Stimulated activated CD4-positive, alpha-beta T cell treated with anti-CD3 and anti-CD28 coated beads, Interleukin-2, amount 100 ng/mL, for 24 hours (primary cell): ENCODE measurements at places on chromosomes 11 and 22.

DNA sequence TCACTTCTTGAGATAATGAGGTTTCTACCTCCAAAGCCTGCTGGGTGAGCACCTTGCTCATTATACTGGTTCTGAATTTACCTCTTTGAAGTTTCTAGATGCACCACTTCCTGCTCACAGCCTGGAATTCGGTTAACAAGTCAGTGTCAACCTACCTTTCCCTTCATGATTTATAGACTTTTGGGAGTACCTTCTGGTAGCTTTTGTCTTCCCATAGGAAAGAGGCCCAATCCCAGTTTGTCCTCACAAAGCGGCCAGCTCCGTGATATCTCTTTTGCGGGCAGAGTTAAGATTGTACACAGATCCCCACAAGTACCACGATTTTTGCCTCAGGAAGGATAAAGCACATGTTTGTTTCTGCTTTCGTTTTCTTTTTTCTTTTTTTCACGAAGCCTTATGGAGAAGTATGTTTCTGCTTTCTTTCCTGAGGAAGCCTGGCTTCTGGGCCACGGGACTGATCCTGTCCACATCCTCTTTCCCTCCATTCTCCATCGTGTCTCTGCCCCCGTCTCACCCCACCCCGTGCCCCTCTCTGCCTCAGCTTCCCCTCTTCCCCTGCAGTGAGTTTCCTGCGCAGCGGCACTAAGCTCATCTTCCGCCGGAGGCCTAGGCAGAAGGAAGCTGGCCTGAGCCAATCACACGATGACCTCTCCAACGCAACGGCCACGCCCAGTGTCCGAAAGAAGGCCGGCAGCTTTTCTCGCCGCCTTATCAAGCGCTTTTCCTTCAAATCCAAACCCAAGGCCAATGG, 5.7 kb upstream of the HINFP start:
- DNase-seq: no peak

DNA sequence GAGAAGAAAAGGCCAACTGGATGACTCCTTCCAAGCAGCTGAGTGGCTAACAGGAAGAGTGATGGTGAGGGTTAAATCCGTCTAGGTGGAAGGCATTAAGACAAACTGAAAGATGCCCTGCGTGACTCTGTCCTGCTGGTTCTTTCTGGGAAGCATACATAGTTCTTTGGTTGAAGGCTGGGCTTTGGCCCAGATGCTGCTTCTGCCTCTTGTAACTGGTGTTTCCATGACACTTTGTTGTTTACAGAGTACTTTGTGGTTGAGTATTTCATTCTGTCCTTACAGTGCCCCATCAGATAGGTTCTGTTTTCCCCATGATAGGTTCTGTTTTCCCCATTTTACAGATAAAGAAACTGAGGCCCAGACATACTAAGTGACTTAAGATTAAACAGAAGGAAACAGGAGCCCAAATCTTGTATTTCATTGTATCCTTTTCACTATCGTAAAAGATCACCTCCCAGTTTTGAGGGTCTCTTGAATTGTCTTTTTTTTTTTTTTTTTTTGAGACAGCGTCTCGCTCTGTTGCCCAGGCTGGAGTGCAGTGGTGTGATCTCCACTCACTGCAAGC, 124.3 kb upstream of the RASSF10 start:
- DNase-seq: no peak

GRCh38 chr22:30856741-30857502, 111.7 kb downstream of the MORC2 start:
- no peak for DNase-seq

- no peak for DNase-seq
Observed at GRCh38 chr22:20271114-20271994, 3.2 kb upstream of the RTN4R start.

GRCh38 chr22:44884968-44885805, 124.6 kb downstream of the PHF21B start:
- no peak for DNase-seq

DNA sequence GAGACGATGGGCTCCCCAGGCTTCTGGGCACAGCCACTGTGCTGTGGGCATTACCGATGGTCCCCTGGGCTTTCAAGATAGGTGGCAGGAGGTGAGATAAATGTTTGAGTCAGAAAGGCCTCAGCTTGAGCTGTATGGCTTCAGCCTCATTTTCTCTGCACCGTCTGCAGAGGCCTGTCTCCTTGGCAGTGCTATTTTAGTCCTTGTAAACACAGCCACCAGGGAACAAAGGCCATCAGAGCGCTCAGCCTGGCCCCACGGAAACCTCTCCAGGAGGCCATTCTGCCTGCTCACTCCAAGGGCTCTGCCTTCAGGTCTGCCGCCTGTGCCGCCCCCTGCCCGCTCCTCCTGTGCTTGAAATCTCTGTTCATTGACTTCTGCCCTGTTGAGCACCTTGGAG, 1424.9 kb downstream of the TBC1D22A start:
- no peak for DNase-seq

GRCh38 chr11:62514151-62514550, 32.5 kb downstream of the AHNAK start:
- DNase-seq: no peak

DNA sequence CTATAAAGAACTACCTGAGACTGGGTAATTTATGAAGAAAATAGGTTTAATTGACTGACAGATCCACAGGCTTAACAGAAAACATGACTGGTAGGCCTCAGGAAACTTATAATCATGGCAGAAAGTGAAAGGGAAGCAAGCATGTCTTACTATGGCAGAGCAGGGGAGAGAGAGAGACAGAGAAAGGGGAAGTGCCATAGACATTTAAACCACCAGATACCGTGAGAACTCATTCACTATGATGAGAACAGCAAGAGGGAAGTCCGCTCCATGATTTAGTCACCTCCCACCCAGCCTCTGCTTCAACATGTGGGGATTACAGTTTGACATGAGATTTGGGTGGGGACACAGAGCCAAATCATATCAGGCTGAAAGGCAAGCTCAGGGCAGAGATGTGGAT, 327.1 kb upstream of the DDI1 start:
- DNase-seq: no peak

DNA sequence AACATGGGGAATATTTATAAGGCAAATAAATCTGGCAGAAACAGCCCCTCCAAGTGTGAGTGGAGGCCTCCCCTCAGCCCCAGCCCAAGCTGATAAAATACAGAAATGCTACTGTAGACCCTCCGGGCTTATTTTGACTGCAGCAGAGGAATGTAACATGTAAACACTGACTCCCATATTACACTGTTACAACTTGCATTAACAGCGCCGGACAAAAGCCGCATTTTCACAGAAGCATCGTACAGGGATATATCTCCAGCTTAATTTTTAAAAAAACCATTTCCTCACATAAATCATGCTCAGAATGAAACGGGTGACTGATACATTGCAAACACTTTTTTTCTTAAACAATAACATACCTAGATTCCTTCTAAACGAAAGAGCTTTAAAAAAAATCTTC, 36.6 kb upstream of the COMT start:
- no peak for DNase-seq

DNA sequence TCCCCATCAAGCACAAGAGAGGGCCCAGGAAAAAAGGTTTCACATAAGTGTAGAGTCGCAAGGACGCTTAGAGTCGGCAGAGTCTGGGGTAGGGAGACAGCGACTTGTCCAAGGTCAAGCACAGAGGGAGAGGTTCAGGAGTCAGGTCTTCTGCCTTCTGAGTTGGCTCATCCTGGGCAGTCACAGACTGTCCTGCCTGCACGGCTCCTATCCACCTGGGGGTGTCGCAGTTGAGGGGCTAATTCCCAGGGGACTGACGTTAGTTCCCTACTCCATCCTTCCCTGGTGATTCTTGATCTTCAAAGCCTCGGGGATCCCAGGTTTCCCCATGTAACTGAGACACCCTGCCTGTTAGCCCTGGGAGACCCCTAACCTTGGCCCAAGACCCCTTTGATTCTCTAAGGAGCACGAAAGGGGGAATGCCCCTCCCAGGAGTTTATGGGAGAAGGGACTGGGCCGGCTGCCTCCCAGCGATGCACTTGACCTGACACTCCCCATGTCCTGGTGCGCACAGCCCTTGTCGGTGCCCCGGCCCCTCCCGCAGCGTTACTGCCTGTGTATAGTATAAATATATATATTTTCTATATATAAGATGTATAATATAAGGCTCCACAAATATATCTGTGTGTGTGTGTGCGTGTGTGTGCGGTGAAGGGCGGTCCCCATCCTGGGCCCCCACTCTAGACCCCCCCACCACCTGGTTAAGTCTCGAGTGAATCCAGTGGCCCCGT, 14.7 kb upstream of the TAB1 start:
- no peak for DNase-seq

GRCh38 chr11:78359921-78360320, 57.7 kb downstream of the GAB2 start:
- DNase-seq: no peak

DNA sequence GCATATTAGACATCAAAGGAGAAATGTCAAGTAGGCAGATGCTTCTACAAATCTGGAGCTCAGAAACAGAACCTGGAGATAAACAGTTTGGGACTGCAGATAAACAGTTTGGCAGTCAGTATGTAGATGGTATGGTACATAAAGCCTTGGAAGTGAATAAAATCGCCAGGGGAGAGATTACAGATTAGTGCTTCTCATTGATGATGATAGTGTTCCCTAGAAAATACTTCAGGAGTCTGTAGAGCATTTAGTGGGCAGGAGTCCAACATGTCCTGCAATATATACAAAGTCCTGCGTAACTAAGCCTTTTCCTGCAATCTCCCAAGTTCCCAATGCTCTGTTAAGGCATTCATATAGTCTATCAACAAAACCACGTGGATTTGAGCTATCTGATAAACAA, 35.2 kb downstream of the NARS2 start:
- DNase-seq: no peak

DNA sequence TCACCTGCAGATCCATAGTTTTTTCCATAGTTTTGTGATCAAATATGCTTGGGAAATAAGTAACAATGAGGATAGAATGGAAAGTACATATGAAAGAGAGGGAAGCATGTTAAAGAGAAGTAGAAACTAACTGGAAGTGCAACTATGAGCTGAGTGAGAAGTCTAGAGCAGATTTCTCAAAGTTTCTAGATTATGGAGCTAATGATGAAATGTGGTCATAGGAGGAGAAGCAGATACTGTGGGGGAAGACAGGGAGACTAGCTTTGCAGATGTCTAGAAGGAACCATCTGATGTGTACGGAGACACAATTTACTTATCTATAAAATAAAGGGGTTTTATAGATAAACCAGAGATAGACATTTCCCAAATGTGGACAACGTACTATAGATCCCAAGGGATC, 37.1 kb downstream of the RELT start:
- no peak for DNase-seq
